Gastroesophageal sphincter (tissue), 4 donors: ENCODE measurements at places on chromosomes 5 and 9. TPM values are rescaled to one million over a fixed set of nuclear protein-coding genes. Genes with fewer than 3 reads are reported as not detected.

- no peak overlapping the region for H3K4me3 ChIP-seq
- H3K36me3 ChIP-seq: no peaks in the 10 kb centered on the region
- no peak overlapping the region for H3K27ac ChIP-seq
- H3K27me3 ChIP-seq: no peaks in the 10 kb centered on the region
- ATAC-seq: no peak
Observed at GRCh38 chr5:61318376-61318775, 13.7 kb upstream of the ZSWIM6 start.

- H3K36me3 ChIP-seq: no peaks in the 10 kb centered on the region
- peaks cover 7% of the 10 kb centered on the region for H3K4me1 ChIP-seq
- peaks cover 21% of the 10 kb centered on the region for H3K27me3 ChIP-seq
- H3K4me3 ChIP-seq: peak overlapping the region; percentile 46
- no peak for ATAC-seq
Observed at GRCh38 chr5:134071614-134072207, 42.8 kb upstream of the TCF7 start.

CACNA1B gene
- total RNA-seq: 0.12 TPM

DNA sequence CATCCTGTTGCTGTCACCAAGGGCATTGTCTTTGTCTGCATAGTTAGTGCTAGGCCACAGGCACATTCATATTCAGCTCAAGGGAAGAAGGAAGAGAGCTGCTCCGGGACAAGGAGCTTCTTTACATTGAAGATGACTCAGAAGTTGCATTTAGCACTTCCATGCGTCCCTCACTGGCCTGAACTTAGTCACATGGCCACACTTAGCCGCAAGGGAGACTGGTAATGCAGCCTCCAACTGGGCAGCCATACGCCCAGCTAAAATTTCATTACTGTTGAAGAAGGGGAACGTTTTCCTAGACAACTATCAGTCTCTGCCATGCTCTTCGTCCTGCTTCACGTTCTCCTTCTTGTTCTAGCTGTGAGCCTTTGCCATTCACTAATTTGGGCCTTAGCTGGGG is 20.0 kb downstream of the ACTL7B start:
- H3K27ac ChIP-seq: no peak overlapping the region
- H3K27me3 ChIP-seq: no peaks in the 10 kb centered on the region
- H3K36me3 ChIP-seq: no peaks in the 10 kb centered on the region
- no peak overlapping the region for H3K4me3 ChIP-seq
- ATAC-seq: no peak
- H3K4me1 ChIP-seq: no peaks in the 10 kb centered on the region
